ENCODE measurements at places on chromosomes 12 and 14.

GRCh38 chr12:102479099-102479885 is 1.1 kb downstream of the IGF1 start:
- DNase-seq, result peak; percentile 62

- DNase-seq, result no peak
These were observed 3.7 kb upstream of the IGF1 start for GRCh38 chr12:102484017-102484416.

- no peak for DNase-seq
These were observed 203.1 kb upstream of the PPFIA2 start for GRCh38 chr12:81962126-81962856.

- DNase-seq, result no peak
These were observed 485.5 kb downstream of the BCAT1 start for GRCh38 chr12:24463375-24463774.

DNA sequence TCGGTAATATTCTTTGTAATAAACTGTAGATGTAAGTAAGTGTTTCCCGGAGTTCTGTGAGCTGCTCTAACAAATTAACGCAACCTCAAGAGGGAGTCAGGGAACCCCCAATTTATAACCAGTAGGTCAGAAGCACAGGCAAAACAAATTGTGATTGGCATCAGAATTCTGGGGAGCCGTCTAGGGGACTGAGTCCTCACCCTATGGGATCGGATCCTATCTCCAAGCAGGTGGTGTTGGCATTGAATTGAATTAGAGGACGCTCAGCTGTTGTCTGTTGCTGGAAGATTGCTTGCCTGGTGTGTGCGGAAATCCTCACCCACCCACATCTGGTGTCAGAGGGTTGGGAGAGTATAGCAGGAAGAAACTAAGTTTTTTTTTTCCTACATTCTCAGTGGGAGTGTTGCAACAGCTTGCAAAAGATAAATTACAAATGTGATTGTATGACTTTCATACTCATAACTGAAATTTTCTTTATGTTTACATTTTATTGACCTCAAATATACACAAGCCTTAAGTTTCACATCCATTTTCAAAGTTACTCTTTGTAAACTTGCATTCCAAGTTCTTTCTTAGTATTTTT is 5.5 kb downstream of the TMEM52B start:
- DNase-seq, result no peak

DNA sequence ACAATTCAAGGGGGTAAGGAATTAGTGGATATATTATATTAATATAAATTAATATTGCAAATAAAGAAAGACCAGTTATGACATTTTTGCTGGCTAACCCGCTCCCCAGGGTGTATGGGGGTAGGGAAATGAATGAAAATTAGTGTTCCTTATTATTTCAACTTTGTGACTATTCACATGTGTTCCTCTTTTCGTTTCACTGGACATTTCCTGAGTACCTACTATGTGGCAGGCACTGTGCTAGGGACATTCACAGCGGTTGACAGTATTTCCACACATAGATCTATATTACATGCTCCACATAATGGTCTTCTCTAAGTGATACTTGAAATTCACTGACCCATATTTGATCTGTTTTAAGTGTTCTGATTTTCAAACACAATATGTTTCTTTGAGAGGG is 129.8 kb upstream of the USP15 start:
- no peak for DNase-seq

GRCh38 chr12:101230547-101230946 is 20.5 kb upstream of the SLC5A8 start:
- DNase-seq, result no peak

DNA sequence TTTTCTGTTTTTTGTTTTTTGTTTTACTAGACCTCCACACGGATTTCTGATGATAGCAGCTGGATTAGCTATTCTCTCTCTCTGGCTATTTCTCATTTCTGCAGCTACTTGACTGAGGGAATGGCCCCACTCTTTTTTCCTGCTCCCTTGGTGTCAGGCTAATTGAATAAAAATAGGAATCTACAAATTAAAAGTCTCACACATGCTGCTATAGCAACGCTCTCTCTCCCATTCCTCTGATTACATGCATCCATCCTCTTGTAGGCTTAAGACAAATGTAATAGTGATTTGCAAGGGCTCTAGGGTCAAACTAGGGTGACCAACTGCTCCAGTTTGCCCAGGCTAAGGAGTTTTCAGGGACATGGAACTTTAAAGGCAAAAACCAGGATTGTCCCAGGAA is 221.8 kb downstream of the PHLDA1 start:
- DNase-seq, result no peak

- no peak for DNase-seq
These were observed 9.2 kb downstream of the BEGAIN start for GRCh38 chr14:100577986-100578431.

DNA sequence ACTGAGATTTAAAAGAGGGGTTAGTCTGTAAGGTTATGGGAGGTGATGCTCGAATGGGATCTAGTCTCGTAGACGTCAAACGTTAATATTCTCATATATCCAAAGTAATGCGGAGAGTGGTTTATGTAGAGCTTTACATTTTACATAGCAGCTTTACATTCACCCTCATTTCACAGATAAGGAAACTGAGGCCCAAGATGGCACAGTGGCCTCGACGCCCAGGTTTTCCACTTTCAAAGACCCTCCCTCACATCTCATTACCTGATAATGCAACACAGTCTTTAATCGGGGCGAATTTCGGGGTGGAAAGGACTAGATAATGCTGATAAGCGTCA is 450 bp upstream of the TDG start:
- DNase-seq, result no peak

- no peak for DNase-seq
These were observed 266.4 kb upstream of the USP15 start for GRCh38 chr12:61993734-61994345.

GRCh38 chr12:17028348-17028747 is 422.4 kb upstream of the LMO3 start:
- no peak for DNase-seq

DNA sequence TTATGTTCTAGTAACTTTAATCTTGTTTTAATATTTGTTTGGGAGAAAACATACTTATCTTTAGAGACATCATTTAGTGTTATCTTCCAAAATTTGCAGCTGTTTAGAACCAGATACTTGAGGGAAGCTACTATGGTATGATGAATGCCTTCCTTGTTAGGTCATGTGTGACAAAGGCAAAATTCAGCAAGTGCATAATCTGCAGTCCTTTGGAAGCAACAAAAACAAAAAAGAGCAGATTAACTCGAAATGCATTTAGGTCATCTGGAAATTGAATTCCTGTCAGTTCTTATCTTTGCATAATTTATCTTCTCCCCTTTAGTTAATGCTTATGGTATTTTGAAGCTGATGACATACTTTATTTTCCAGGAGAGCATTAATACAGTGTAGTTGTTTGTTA is 3.5 kb downstream of the FBXO34 start:
- no peak for DNase-seq

DNA sequence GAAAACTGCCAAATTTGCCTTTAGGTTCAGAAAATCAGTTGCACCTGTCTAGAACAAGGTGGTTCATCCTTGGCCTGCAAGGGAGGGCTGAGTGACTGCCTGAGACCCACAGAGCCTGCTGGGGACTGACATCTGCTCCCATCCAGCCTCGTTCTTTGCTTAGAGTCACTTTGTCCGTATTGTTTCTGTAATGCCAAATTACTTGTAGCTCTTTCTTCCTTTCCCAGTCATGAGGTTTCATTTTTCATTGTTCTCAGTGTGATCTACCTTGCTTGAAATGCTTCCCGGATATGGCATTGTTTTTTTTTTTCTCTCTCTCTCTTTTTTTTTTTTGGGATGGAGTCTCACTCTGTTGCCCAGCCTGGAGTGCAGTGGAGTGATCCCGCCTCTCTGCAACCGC is 21.3 kb downstream of the TSPAN9 start:
- DNase-seq, result no peak

GRCh38 chr14:100904307-100905087 is 975 bp upstream of the RTL1 start:
- DNase-seq, result no peak

DNA sequence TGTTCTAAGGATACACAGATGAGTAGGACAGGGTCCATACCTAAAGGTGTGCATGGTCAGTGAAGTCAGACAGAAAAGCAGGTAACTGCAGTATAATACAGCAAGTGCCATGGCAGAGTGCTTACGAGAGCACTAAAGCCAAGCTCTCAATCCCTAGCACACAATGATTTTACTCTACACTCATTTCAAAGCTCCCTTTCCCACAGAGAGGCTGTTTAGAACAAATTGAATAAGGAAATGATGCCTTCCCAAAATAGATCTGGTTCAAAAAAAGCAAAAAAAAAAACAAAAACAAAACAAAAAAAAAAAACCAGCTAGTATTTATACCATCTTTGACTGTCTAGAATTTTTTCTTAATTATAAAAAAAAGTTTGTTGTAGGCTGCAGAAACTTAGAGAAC is 74.1 kb downstream of the HECTD4 start:
- DNase-seq, result no peak

- DNase-seq, result no peak
These were observed 2.1 kb downstream of the TDP1 start for GRCh38 chr14:89957791-89958190.

DNA sequence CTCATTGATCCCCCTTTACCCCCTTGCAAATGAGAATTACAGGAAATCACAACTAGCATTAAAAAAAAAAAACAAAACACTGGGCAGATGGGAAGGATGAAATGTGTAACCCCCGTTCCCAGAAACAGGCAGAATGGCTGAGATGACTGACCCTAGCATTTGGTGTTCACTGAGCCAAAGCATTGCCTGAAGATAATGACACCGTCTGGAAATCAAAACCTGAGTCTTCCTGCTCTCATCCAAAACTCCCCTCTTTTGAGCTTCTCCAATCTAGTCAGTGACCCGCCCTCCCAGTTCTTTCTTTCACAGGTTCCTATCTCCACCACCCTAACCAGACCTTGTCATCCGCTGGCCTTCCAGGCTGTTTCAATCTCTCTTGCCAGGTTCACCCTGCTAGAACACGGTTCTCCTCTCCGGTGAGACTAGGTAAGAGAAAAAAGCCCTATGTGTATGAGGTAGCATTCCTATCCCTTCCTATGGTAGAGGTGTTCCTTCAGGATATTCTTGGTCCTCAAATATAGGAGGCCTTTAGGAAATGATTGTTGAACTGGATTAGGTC is 21.3 kb downstream of the SUSD6 start:
- no peak for DNase-seq

DNA sequence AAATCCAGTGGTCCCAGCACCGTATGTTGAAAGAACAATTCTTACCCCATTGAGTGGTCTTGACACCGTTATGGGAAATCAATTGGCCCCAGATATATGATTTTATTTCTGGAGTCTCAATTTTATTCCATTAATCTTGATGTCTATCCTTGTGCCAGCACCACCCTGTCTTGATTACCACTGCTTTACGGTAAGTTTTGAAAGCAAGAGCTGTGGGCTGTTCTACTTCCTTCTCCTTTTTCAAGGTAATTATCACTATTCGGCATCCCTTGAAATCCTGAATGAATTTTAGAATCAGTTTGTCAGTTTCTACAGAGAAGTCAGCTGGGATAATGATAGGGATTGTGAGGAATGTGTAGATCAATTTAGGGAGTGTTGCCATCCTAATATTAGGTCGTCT is 160.8 kb upstream of the SFSWAP start:
- no peak for DNase-seq

DNA sequence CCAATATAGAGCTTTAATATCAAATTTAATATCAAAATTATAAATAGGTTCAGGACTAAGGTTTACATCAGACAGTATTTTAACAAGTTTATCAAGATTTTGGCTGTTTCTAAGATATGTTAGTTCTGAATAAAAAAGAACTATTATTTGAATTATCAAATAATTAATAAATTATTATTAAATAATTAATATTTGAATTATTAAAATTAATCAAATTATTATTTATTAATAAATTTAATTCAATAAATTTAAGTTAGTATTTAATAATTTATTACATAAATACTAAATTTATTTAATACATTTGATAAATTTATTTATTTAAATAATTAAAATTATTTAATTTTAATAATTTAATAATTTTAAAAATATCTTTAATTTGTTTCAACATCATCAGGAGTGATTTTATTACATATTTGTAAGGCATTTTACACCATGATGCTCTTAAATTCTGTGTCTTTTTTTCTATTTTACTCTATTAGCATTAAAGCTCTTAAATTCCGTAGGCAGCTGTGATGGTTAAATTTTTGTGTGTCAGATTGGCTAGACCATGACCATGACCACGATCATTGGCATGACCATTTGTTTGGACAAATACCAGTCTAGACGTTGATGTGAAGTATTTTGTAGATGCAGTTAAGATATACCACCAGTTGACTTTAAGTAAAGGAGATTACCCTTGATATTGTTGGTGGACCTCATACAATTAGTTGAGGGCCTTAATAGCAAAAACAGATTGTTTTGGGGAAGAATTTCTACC is 82.6 kb downstream of the BBS10 start:
- no peak for DNase-seq

- no peak for DNase-seq
These were observed 18.8 kb upstream of the FLVCR2 start for GRCh38 chr14:75559451-75560222.

DNA sequence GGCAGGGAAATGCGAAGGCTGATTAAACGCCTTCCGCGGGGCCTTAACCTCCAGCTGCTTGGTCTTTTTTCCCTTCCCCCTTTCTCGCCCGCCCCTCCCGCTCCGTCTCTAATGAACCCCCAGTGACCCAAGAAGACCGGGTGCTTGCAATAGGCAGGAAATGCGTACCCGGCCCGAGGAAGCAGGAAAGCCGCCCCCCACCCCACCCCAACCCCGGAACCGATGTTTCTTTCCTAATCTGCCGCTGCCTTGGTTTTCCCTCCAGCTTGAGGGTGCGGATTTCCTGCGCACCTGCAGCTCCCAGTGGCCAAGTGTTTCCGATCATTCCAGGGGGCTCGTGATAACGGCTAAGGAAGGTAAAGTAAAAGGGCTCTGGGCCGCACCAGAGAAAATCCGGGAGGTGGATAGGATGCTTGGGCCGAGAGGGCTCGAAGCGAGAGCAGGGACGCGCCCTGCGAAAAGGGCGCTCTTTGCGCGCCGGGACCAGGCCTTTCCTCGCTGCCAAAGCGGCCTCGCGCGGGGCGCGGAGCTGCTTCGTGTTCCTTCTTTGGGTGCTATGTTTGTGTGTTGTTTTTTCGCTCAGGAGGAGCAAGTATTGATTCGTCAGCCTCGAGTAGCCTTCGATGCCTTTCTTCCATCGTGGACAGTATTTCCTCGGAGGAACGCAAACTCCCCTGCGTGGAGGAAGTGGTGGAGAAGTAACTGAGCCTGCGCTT is 983 bp downstream of the MYF6 start:
- DNase-seq, result no peak

GRCh38 chr14:28966416-28967233 is 200.0 kb downstream of the FOXG1 start:
- DNase-seq, result no peak

GRCh38 chr14:104993808-104994591 is 8.4 kb downstream of the CLBA1 start:
- no peak for DNase-seq

DNA sequence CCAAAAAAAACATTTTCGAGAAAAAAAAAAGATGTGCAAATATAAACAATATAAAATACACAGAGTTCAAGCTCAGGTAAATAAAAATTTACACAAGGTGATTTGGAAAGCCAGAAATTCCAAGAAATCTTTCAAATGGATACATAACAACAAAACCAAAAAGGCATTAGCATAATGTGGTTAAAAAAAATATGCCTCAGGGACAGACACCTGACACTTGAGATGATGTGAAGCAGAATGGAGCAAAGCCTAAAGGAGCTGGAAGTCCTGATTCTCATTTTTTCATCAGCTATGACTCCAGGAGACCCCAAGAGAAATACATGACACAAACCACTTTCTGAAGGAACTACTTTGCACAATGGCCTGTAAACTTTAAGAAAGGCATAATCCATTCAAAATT is 98.6 kb downstream of the PPP2R5E start:
- DNase-seq, result no peak

Data from GM12878 (cell line).